ENCODE measurements at places on chromosomes 16 and 17.

DNA sequence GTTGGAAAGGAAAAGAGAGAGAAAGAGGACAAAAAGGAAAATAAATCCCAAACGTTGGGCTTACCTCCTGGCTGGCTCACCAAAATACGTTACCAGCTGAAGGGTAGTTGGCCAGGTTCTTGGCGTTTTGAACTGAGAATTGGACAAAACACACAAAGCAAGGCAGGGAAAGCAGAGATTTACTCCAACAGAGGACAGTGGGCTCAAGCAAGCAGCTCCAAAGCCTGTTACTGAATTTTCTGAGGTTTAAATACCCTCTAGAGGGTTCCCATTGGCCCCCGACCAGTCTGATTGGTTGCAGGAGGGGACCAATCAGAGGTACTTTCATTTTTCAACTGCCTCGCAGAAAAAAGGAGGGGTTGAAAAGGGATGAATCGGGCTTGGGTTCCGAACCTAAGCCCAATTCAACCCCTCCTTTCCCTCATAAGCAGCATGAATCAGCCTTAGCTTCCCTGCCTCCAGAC, 55.6 kb upstream of the ALOX12 start:
- no peak for DNase-seq

- peak; percentile 42 for DNase-seq
Measured at GRCh38 chr16:84268291-84269040, 26.2 kb upstream of the WFDC1 start.

GRCh38 chr16:50974438-50975036, 176.5 kb downstream of the SALL1 start:
- DNase-seq, result peak; percentile 71

DNA sequence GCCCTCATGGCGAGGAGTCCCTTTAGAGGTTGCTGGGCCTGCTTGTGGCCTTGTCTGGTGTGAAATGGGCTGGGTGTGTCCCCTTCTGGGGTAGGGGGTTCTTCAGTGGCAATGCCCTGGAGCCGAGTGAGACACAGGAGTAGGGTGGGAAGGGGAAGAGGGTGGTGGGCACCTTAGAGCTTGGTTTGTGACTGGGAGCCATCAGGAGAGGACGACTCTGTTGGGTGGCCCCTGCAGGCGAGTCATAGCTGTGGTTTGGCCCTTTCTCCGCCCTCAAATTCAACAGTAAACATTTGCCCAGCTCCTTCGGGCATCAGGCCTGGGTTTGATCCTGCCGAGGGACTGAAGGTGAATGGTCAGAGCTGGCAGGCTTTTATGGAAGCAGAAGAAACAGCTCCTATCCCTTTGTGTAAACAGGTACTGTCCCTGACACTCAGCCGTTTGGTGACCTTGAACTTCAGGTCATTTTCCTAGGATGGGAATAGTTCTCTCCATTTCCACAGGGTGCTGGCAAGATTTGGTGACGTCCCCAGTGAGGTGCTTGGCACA, 2.9 kb downstream of the E4F1 start:
- DNase-seq, result no peak

- DNase-seq, result no peak
Measured at GRCh38 chr17:15469260-15469659, 1.8 kb upstream of the CDRT4 start.

- DNase-seq, result no peak
Measured at GRCh38 chr16:73545755-73546154, 497.8 kb upstream of the ZFHX3 start.

GRCh38 chr16:73062743-73063733, 15.1 kb upstream of the ZFHX3 start:
- DNase-seq, result no peak

DNA sequence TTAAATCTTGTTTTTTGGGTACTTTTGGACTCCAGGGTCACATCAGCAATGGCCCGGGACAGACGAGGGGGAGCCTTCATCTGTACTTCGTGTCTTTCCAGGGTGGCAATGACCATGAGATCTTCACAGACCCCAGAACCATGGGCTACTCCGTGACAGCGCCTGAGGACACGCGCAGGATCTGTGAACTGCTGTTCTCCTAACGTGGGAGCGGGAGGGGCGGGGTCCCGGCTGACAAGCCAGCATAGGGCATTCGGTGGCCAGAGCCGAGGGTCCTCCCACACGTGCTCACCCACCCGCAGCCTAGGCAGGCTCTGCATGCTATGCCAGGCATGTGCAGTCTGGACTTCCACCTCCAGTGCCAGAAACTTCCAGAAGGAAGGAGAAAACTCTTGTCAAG, 21.2 kb downstream of the CARHSP1 start:
- DNase-seq, result no peak

DNA sequence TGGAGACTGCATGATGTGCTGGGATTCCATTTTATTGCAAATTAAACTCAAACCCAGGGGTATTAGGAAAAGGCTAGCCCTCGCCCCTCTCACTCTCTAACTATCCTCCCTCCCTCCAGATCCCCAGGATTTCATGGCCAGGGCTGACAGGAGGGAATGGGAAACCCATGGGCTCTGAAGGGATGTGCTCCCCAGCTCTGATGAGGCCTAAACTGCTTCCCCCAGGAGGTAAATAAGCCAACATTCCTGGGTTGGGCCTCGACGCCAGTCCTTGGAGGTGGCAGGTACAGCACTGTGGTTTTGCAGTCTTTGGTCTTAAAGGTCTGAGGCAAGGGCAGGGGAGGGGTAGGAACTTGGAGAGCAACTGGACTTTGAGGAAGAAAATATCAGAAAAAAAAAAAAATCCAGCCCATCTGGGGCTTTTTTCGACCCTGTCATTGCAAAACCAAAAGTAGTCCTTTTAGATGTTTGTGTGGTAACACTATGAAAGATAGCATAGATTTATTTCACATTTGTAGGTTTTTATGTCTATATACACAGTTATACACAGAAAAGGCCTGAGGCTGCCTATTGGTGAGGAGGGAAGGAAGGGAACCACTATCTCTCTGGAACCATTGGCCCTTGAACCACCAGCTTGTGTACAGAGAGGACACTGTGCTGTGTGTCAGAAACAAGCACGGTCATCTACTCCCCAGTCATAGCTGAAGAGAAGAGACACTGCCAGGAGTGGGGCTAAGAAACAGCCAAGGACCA, 12.0 kb downstream of the C17orf113 start:
- DNase-seq, result no peak

GRCh38 chr17:30380643-30381339, 2.1 kb downstream of the CPD start:
- DNase-seq, result no peak

DNA sequence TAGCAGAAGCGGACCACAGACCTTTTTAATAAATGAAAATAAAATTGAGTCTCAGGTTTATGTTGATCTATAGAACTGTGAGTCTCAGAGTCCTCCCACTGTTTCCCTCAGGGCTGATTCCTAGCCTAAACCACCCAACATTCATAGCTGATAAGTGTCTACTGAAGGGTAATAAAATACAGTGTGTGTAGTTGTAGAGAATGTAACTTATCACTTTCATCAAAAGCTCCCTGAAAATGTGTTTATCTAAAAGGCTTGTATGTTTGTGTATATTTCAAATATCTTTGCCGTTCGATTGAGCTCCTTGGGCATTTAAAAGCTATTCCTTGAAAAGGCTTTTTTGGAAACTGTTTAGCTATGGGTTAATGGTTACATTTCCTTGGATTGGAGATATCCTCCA, 740.3 kb upstream of the SOX9 start:
- DNase-seq, result no peak

GRCh38 chr17:48577946-48578615, at the start of gene HOXB4:
TSS of gene HOXB4 (minus strand) at chr17:48578350. CDS start at chr17:48578319, 31 bp downstream.
- DNase-seq, result no peak

DNA sequence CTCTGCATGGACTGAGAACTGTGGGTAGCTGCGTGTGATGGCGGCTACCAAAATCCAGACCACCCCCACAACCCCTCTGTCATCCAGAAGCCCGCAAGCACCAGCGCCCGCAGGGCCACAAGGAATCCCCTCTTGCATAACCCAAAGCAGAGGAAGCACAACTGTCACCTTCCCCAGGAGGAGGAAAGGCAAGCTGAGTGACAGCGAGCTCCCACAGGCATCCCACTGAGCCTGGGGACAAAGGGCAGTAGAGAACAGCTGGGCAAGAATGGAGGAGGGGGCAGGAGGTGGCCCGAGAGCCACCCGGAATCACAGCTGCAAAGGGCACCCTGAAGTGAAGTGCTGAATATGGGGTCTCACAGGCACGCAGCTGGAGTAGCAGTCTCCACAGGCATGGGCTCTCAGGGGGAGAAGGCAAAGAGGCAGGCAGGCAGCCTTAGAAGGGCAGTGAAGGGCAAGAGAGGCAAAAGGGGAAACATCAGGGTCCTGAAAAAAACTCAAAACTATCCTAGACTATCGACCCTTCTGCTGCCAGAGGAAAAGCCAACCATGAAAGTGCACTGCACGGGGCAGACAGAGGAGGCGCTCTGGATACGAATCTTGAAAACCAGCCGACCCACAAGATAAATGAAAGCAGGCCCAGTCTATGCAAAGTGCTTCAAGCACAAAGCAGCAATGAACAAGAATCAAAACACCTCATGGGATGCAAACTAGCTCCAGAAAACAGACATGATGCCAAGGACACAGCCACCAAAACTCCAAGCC, 17.1 kb downstream of the USP36 start:
- DNase-seq, result no peak

DNA sequence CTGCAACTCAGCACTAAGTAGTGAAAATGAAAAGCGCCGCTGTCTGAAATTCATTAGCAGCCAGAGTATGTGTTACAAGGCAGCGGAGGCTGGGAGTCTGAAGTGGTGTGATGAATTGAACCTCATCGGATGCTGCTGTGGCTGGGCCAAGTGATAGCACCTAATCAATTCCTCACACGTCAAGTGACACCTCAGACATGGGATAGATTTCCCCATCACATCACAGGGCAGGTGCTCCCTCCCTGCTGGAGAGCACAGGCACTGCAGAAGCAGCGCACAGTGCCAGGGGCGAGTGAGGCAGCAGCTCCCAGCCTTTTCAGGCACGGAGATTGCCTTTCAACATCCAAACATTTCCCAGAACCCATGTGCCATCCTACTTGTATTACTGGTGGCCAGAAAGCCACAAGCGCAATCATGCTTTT, 32.2 kb downstream of the DRC3 start:
- DNase-seq, result no peak

DNA sequence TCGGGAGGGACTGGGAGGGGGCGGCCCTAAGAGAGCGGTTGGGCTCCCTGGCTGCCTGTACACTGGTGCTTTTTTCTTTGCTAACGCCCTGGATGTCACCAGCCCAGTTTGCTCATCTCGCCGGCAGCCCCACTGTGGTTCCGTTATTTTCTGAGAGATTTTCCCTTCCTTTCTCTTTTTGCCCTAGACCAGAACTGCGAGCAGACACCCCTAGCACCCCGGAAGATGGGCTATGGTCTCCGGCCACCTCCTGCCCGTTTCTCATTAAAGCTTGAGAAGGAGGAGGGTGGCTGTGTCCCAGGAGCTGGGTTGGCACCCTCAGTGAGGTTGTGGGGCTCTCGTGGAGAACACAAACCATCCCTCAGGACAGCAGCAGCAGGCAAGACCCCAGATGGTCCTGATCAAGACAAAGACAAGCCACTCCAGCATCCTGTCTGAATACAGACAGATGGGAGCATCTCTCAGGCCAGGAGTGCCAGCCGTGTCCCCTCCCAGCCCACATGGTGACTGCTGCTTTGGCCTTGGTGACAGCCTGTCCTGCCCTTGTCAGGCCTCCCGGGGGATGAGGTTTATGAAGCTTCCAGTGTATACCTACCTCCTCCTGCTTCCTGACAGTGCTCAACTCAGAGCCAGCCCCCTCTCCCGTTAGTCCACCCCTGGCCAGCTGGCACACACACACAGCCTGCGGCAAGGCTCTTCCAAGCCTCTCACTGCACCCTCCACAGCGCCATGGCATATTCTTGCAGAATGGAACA, 77.2 kb downstream of the KCNJ12 start:
- DNase-seq, result no peak

DNA sequence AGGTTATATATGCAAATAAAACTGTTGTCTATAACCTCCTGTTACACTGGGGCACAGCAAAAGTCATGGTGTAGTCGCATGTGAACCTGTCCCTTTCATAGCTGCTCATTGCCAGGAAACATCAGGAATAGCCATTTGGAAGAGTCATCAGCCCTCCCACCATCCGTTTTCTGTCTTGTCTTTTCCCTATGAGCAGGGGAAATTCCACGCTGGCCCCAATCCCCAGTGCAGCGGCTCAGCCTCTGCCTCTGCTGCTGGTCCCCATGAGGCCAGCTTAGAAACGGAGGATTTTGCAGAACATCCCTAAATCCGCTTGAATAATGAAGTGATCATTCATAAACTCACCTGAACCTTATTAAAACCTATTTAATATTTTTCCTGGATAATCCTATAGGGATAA, 10.5 kb downstream of the MAPT start:
- DNase-seq, result no peak

DNA sequence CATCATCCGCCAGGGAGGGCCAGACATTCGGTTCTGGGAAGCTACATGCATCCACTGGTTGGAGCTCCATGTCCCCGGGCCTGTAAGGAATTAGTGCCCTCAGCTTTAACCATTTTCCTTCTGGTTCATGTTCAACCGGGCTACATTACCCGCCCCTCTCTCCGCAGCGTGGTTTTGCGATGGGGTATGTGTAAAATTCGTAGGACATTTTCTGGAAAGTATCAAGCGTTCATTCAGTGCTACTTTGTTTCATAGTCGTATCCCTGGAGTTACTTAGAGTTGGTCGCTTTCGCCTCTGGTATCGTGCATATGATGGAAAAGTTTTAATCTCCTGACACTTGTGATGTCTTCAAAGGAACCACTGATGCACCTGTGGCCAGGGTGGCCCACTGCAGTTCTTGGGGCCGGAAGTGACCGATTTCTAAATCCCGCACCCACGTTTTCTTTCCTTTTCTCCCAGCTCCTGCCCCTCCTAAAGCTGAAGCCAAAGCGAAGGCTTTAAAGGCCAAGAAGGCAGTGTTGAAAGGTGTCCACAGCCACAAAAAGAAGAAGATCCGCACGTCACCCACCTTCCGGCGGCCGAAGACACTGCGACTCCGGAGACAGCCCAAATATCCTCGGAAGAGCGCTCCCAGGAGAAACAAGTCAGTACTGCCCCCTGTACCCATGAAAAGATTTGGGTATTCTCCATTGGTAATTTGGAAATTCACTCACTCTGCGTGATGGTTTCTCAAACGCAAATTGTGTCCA, 637 bp downstream of the RPL23A start:
- DNase-seq, result no peak

DNA sequence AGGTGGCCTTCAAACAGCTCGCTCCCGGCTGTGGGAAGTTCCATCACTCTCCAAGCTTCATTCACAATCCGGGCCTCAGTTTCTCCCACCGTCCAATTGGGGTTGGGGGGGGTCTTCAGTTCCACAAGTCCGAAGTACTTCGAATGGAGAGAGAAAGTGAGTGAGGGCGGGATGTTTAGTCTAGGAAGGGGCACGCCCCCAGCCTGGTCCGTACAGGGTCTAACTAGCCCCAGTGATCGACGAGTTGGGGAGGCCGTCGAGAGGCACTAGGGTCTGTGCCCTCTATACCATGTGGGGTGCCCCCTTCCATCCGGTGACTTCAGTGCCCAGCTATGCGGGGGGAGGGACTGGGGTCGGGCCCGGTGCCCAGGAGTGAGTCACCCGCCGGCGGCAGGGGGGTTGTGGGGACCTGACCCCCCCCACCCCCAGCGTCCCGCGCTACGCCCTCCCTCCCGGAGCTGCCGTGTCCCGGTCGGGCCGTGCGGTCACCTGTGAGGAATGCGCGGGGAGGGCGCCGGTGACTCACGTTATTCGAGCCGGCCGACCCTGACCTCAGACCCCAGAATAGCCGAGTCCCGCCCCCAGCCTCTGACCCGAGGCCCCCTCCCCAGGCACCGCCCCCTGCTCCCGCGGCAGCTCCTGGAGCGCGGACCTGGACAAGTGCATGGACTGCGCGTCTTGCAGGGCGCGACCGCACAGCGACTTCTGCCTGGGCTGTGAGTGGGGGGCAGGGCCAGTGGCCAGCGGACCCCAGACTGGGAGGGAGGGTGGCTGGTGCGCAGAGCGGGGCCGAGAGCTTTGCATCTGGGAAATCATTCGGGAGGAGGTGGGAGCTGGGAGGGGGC, 658 bp downstream of the TNFRSF12A start:
- DNase-seq, result peak; percentile 31
